Activated naive CD4-positive, alpha-beta T cell (primary cell): ENCODE measurements at places on chromosomes 12 and 14.

DNA sequence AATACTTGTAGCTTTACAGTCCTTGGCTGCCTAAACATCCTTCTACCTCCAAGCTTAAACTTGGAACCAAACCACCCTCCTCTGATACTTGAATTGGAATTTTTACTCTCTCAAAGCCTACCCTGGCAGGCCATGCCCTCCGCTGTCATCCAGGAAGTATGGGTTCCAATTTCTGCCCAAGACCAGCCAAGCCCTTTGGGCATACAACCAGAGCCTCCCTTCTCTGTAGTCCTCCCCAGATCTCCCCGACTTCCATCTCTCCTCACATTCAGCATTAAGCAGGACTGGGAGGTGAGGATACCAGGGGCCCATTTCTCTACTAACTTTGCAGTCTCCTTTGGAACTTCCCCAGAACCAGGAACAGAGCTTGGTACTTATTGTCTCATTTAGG, 369 bp upstream of the DHH start:
- no peak for DNase-seq

- DNase-seq = no peak
Observed at GRCh38 chr14:33198684-33199083, 260.0 kb downstream of the NPAS3 start.

GRCh38 chr12:52686756-52687487, 6.7 kb upstream of the KRT1 start:
- no peak for DNase-seq

GRCh38 chr12:107126796-107127481, 33.6 kb upstream of the CRY1 start:
- no peak for DNase-seq
